ENCODE measurements at places on chromosomes 7 and 10.

- peak; percentile 33 for DNase-seq
Observed at GRCh38 chr10:24465891-24466818, 257.2 kb downstream of the KIAA1217 start.

- no peak for DNase-seq
Observed at GRCh38 chr10:42876945-42877344, 94.3 kb downstream of the BMS1 start.

- no peak for DNase-seq
Observed at GRCh38 chr10:119222537-119222936, 15.2 kb downstream of the GRK5 start.

DNA sequence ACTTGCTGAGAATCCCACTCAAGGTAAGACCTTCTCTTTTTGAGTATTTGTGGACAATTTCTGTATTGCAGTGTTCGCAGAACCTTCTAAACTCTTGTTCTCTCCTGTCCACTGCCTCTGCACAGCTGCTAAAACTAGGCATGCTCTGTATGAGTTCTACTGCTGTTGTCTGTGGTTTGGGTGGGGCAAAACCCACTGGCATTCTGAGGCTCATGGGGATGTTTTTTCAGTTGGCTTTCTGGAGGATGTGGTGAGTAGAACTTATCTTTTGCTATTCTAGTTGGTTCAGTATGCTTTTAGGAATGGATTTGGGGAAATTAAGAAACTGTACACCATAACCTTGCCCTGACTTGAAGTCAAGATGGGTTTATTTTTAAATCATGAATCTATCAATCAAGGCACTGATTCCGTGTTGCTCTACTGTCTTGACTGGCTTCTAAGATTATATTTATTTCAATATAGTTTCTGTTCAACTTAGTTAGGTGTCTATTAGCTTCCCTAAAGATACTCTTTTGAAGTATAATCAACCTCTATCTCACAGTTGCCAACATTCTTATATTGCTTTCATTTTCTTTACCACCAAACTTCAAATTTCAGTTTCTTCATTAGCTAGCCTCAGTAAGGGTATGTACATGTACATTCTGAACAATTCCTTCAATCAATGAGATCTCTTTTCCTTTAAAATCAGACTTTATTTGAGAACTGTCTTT, 25.0 kb upstream of the C1GALT1 start:
- peak; percentile 15 for DNase-seq

GRCh38 chr10:109029870-109030269, 893.4 kb downstream of the XPNPEP1 start:
- no peak for DNase-seq
